Stimulated activated CD4-positive, alpha-beta T cell treated with anti-CD3 and anti-CD28 coated beads, TNF-alpha, amount 100 ng/mL, for 24 hours (primary cell): ENCODE measurements at places on chromosomes 2 and 18.

GRCh38 chr18:75173125-75173432 is 35.9 kb downstream of the PTGR3 start:
- no peak for DNase-seq

- DNase-seq, result no peak
These were observed 809.0 kb upstream of the FAM98A start for GRCh38 chr2:34408100-34408499.

DNA sequence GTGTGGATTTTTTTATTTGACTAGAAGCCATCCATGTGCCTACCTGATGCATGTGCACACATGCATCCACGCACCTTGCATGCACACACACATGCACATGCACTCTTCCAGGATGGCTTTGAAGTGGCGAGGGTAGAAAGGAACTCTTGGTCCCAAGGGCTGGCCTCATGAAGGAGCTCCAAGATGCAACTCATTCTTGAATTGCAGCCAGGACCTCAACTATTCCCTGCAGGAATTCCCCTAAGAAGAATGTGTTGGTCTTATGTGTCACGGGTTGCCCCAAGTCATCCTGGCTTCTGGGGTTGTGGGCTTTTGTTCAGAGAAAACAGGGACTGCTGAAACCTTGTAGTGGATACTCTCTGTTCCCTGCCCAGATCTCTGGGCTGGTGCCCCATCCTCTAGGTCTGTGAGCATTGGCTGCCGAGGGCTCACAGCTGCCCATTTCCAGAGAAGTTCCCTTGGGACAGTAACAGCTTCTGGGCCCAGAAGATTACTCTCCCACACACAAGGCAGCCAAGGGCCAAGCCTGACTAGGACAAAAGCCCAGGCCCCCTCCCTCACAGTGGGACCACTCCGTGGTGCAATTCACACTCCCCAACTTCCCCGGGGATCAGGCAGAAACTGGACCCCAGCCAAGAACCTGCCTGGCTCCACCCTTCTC is 137.6 kb downstream of the COPS8 start:
- no peak for DNase-seq

GRCh38 chr2:1818811-1819210 is 74.5 kb upstream of the PXDN start:
- no peak for DNase-seq

- no peak for DNase-seq
These were observed 420.2 kb downstream of the SUCLG1 start for GRCh38 chr2:84038866-84039265.

DNA sequence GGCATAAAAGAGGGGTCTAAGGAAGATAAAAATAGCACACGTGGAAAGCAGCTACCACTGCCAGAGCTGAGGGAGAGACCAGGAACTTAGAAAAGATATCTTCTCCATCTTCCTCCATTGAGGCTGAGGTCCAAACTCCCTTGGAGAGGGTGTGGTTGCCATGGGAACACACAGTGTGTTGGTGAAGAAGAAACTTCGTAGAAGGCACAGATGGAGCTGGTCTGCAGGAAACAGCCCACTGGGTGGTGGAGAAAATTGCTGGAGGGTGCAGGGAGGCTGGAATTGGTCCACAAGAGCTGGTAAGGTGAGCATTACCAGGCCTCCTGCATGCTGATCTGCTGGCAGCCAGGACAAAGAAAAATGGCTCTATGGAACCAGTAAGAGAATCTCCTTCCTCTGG is 191.0 kb downstream of the HRH4 start:
- no peak for DNase-seq

GRCh38 chr2:215019085-215019484 is 119.3 kb downstream of the ABCA12 start:
- no peak for DNase-seq

- no peak for DNase-seq
These were observed 87.3 kb upstream of the TLK1 start for GRCh38 chr2:171247741-171248662.

GRCh38 chr2:190563109-190563508 is 28.6 kb upstream of the NEMP2 start:
- DNase-seq, result peak; percentile 16

- no peak for DNase-seq
These were observed 13.2 kb upstream of the MYO1B start for GRCh38 chr2:191231995-191232394.

GRCh38 chr18:40751186-40751585 is 1203.8 kb upstream of the PIK3C3 start:
- no peak for DNase-seq
